ENCODE measurements at places on chromosomes 16 and 17.
A peak's percentile ranks its signal among the peaks of the same experiment; 100 is the strongest.

DNA sequence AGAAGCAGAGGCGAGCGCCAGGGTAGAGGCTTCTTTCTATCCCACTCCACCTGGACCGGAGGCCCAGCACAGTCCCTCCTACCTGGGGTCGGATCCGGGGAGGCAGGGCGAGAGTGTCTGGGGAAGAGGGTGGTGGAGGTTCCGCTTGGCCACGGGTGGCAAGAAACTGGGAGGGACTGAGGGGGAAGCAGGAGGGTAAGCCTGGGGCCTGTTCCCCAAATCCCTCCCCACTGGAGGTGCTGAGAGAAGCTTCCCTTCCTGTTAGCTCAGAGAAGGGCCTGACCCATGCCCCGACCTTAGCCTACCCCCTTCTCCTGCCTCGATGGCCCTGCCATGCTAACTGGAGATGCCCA is 1.8 kb upstream of the TPPP3 start:
- DNase-seq, result no peak

GRCh38 chr16:58855291-58855863 is 121.3 kb upstream of the GOT2 start:
- DNase-seq, result no peak

- no peak for DNase-seq
Observed at GRCh38 chr17:10072556-10073425, 125.6 kb downstream of the GAS7 start.

DNA sequence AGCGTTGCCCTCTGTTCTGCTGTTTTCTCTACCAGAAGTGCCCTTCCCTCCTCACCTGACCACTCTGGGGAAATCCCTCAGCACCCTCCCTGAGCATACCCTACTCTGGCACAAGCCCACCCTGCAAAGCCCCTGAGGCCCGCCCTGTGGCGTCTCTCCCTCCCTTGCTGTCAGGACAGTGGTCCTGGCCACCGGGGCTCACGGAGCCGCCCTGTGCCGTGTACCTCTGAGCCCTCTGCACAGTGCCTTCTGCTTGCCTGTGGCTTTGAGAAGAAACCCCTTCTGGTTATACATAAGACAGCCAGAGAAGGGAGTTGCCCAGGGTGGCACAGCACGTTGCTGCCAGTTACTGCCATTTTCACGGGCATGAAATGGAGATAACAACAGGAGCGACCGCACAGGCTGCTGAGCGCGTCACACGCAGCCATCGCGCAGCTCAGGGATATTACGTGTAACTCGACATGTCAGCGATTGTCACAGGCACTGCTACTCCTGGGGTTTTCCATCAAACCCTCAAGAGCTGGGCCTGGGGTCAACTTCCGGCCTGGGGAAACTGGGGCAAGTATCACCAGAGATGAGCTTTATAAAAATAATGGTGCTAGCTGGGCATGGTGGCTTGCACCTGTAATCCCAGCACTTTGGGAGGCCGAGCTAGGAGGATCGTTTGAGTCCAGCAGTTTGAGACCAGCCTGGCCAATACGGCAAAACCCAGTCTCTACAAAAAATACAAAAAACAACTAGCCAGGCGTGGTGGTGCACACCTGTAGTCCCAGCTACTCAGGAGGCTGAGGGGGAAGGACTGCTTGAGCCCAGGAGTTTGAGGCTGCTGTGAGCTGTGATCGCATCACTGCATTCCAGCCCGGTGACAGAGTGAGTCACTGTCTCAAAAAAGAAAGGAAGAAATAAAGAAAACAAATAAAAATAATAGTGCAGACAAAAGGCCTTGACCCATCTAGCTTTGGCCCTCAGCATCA is 14.8 kb downstream of the SCGB1C2 start:
- DNase-seq, result no peak

DNA sequence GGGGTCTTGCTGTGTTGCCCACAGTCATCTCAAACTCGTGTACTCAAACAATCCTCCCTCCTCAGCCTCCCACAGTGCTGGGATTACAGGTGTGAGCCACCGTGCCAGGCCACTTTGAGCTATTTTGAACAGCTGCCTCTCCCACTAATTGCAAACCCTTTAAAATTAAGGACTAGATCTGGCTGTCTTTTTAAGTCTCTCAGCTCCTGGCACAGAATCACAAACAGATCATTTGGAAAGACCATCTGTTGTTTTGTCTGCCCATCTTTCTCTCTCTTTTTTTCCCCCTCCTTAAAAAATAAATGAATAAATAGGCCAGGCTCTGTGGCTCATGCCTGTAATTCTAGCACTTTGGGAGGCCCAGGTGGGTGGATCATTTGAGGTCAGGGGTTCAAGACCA is 10.9 kb upstream of the STAT3 start:
- no peak for DNase-seq

GRCh38 chr17:17683710-17684365 is 2.6 kb downstream of the RAI1 start:
- DNase-seq, result no peak

DNA sequence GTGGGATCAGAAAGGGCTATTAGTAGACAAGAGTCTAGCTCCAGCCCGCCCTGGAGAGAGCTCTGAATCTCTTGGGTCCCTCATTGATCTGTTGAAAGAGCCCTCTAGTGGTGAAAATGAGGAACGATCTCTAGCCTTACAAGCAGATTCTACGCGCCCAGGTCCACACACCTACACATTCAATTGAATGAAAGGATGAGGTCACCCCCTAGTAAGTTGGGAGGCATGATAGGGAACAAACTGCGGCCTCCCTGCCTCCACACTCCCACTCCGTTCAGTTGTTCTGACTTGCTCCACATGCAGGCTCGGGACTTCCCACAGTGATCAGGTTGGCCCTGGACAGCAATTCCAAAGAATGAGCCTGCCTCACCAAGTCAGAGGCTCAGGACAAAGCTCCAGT is 2.9 kb upstream of the CACNG3 start:
- peak; percentile 57 for DNase-seq

GRCh38 chr17:65293584-65294180 is 156.5 kb downstream of the RGS9 start:
- no peak for DNase-seq

DNA sequence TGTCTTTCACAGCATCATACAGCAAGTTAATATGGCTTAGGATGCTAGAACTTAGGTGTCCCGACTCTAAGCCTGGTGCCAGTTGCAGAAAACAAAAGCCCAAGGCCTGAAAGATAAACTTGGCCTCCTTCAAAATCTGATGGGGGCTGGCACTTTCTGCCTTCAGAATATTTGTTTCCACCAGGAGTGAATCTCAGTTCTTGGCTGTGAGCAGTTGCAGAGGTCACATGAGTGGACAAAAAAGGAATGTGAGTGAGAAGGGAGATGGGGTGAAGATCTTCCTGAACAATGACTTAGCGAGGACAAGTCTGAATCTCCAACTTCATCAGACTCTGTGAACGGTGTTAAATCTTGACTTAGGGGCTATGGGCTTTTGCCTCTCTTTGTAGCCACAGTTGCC is 46.6 kb downstream of the HOXB1 start:
- no peak for DNase-seq

- DNase-seq, result no peak
Observed at GRCh38 chr17:40909755-40910154, 24.7 kb upstream of the KRT20 start.

DNA sequence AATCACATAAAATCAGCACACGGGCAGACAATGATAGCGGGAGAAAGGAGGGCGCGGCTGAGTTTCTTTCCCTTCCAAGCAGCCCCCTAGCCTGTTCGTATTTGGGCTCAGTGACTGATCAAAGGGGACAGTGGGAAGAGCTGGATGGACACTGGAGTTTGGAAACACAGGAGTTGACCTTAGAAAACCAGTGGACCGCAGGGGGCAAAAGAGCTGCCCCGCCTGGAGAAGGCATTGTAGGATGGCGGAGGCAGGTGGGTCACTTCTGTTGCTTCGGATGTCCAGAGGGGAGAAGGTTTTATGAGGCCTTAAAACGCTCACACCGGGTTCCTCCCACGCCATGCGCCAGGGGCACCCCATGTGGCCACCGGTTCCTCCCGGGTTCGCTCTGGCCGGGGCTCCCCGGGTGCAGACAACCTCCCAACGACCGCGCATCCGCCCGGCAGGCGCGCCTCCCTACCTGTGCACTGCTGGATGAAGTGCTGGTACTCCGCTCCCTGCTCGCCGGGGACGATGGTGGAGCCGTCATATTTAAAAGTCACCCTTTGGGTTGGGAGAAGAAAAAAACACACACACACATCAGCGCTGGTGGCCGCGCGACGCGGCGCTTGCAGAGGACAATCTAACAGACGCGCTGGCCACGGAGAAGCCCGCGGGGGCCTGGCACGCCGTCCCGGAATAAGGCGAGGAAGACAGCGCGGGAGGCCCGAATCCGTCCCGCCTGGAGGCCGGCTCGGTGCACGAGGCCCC is 662 bp downstream of the COTL1 start:
- peak; percentile 70 for DNase-seq

GRCh38 chr16:78461496-78462287 is 362.2 kb downstream of the WWOX start:
- DNase-seq, result no peak

GRCh38 chr16:55010492-55011160 is 80.0 kb downstream of the IRX5 start:
- no peak for DNase-seq

GRCh38 chr17:15462976-15463772 is 4.2 kb downstream of the CDRT4 start:
- DNase-seq, result no peak

DNA sequence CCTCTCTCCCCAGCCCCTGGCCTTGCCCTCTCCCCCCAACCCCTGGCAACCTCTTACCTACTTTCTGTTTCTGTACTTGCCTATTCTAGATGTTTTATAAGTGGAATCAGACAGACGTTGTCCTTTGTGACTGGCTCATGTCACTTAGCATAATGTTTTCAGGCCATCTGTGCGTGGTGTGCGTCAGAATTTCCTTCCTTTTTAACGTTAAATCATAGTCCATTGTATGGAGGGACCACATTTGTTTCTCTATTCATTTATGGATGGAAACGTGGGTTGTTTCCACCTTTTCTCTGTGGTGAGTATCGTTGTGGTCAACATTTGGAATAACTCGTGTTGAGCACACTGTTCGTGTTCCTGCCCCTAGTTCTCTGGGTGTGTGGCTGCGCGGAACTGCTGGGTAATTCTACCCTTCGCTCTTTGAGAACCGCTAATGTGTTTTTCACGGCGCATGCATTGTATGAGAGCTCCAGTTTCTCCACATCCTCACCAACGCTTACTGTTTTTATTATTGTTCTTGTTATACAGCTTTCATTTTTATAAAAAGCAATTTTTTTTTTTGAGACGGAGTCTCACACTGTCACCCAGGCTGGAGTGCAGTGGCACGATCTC is 26.3 kb downstream of the ACTG1 start:
- DNase-seq, result peak; percentile 60

GRCh38 chr16:31196324-31197088 is 6.1 kb downstream of the PYCARD start:
- DNase-seq, result no peak

GRCh38 chr16:30380803-30381208 is 1.6 kb downstream of the SEPTIN1 start:
- DNase-seq, result peak; percentile 20

GRCh38 chr17:38877130-38877851 is 7.4 kb downstream of the LASP1 start:
- DNase-seq, result peak; percentile 70

GRCh38 chr17:80381416-80381923 is 33.5 kb upstream of the ENDOV start:
- DNase-seq, result no peak

GRCh38 chr17:77725846-77726245 is 232.7 kb upstream of the TNRC6C start:
- DNase-seq, result no peak

DNA sequence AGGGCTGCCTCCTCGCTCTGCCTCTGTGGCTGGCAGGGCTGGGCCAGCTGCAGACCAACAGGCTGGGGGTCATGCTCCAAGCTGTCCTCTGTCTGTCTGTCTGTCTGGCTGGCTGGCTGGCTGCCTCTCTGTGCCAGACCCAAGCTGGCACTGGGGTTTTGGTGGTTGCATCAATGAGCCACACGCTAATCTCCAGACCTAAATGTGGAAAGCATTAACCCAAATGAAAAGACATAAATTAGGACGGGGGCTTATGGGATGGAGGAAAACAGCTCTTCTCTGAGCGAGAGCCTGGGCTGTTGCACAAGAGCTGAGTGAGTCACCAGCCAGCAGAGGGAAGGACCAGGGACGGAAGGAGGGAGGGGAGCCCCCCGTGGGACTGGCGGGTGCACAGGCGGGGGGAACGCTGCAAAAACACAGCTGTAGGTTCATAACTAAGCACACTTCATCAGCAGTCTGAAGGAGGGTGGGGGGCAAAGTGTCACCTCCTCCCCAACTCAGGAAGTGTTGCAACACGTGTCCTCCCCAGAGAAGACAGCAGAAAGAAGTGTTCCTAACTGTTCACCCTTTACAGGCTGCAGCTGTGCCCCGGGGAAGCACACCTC is 83.4 kb downstream of the GAS7 start:
- peak; percentile 87 for DNase-seq

GRCh38 chr16:67942510-67943255 is 1.2 kb downstream of the LCAT start:
- DNase-seq, result no peak

GRCh38 chr17:21475571-21475970 is 99.4 kb downstream of the KCNJ12 start:
- no peak for DNase-seq

- DNase-seq, result peak; percentile 47
Observed at GRCh38 chr17:51435641-51436091, 175.3 kb downstream of the UTP18 start.

GRCh38 chr17:29250666-29251065 is 4.0 kb downstream of the CRYBA1 start:
- no peak for DNase-seq

DNA sequence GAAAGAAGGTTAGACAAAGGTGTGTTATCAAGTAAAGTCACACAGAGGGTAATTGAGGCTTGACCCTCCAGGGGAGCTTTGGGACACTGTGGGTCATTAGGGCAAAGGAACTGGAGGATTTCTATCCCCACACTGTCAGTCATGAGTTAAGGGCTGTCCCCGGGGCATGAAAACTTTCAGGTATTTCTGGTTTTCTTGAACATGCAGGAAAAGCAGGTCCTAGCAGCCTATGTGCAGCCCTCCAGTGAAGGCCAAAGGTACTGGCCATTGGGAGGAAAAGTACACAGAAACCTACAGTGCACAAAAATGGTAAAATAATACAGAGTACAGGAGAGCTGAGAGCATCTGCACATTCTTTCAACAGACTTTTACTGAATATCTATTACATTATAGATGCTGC is 44.4 kb upstream of the SCNN1B start:
- DNase-seq, result no peak

- no peak for DNase-seq
Observed at GRCh38 chr17:9356488-9356911, 219.1 kb downstream of the STX8 start.

- no peak for DNase-seq
Observed at GRCh38 chr16:56038564-56039098, 152.7 kb upstream of the GNAO1 start.

- peak; percentile 58 for DNase-seq
Observed at GRCh38 chr17:6496116-6496481, 51.8 kb downstream of the PIMREG start.

All from activated CD8-positive, alpha-beta T cell treated with anti-CD3 and anti-CD28 coated beads for 36 hours (primary cell).